Right atrium auricular region (tissue), 2 donors: ENCODE measurements at places on chromosomes 16 and 17. TPM values are rescaled to one million over a fixed set of nuclear protein-coding genes. Genes with fewer than 3 reads are reported as not detected.

MYOCD gene
- 65.1 TPM for total RNA-seq

SOX9 gene
- total RNA-seq = 20.6 TPM

ZNF768 gene
- 41.1 TPM for total RNA-seq

CCDC144A gene
- total RNA-seq = 0.82 TPM

KRT9 gene
- not detected for total RNA-seq

RHBDL1 gene
- total RNA-seq = 1.3 TPM

CCDC78 gene
- total RNA-seq = 0.43 TPM

ZCCHC14 gene
- 10.6 TPM for total RNA-seq

CCL16 gene
- total RNA-seq = not detected

USP31 gene
- total RNA-seq = 29.0 TPM

TLCD1 gene
- 1.7 TPM for total RNA-seq

SP2 gene
- total RNA-seq = 11.7 TPM

MRPS7 gene
- total RNA-seq = 66.7 TPM

ZNF624 gene
- 0.78 TPM for total RNA-seq

WNT9B gene
- 2.4 TPM for total RNA-seq

TPSG1 gene
- not detected for total RNA-seq

CFAP52 gene
- total RNA-seq = 1.1 TPM

TNK1 gene
- 4.8 TPM for total RNA-seq

LAT gene
- 0.98 TPM for total RNA-seq

CCL17 gene
- not detected for total RNA-seq

CMTM4 gene
- 7.5 TPM for total RNA-seq

LRRC36 gene
- 0.33 TPM for total RNA-seq

HBQ1 gene
- 2.1 TPM for total RNA-seq

SLC52A1 gene
- not detected for total RNA-seq

RUSF1 gene
- 33.3 TPM for total RNA-seq

TM4SF5 gene
- not detected for total RNA-seq

CLEC18C gene
- total RNA-seq = not detected

ITGB4 gene
- total RNA-seq = 37.5 TPM

TNFRSF17 gene
- not detected for total RNA-seq

ZFHX3 gene
- total RNA-seq = 9.2 TPM

MT3 gene
- total RNA-seq = not detected

C17orf107 gene
- total RNA-seq = 4.2 TPM

TMIGD1 gene
- total RNA-seq = not detected

DNAH17 gene
- total RNA-seq = 0.04 TPM

SMTNL2 gene
- 41.6 TPM for total RNA-seq

TBC1D3G gene
- total RNA-seq = not detected

KRT31 gene
- not detected for total RNA-seq
